ENCODE measurements at places on chromosomes 1 and 21.

- no peak for DNase-seq
Observed at GRCh38 chr1:39570477-39571177, 6.0 kb downstream of the PABPC4 start.

DNA sequence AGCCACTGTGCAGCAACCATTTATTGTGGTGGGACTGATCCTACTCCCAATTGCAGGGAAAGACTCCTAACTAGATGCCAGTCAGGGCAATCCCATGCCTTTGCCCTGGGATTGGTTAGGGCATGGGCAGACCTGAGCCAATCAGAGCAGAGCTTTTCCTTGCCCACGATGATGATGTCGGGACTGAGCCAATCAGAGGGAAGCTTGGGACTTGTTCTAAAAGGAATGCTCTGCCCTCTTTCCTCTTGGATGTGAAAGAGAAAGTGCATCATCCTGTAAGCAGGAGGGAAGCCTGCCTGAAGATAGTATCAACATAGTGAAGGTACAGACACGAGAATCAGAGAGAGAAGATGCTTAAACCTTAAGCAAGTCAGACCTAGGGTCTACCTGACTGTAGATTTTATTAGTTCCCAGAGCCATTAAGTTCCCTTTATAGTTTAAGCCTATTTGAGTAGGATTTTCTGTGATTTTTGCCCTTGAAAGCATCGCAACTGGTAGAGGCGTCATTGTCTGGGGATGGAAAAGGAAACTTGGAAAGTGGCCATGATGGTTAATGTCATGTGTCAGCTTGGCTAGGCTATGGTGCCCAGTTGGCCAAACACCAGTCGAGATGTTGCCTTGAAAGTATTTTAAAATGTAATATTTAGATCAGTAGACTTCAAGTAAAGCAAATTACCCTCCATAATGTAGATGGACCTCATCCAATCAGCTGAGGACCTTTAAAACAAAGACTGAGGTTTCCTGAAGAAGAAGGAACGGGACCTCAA lies 19.9 kb downstream of the IRF2BP2 start:
- no peak for DNase-seq

DNA sequence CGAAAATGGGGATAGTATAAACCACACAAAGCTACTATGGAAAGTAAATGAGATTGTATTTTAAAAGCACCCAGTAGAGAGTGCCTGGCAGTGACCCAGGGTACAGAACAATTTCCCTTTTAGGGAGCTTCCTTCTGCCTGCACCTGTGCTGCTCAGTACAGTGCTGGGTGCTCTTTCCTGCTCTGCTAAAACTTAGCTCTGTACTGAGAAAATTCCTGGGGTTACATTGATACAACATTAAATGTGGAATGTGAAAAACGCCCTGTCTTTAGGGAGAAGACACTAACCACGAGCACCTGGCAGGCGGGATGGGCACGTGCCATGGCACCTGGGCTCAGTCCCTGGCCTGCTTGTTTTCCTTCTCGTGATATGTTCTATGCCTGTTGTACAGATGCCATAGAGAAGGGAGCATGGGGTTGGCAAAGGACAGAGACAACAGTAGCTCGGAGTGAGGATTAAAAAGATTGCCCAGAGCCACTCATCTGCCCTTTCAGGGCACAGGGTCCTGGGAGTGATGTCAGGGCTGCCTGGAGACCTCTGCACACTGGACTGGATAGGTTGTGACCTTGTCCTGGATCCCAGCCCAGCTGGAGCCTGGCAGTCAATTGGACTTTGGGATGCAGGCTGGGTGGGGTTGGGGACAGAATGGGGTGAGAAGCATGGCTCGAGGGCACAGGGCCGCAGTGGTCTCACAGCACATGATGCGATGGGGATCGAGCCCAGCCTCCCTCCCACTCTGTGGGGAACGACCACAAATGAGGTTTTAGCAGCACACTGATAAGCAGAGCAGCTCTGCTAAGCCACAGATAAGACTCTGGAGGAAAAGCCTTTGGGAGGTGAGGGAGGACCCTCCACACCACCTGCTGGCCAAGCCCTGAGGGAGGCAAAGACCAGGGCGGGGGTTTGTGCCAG lies 4.2 kb downstream of the SPATA46 start:
- DNase-seq = no peak

DNA sequence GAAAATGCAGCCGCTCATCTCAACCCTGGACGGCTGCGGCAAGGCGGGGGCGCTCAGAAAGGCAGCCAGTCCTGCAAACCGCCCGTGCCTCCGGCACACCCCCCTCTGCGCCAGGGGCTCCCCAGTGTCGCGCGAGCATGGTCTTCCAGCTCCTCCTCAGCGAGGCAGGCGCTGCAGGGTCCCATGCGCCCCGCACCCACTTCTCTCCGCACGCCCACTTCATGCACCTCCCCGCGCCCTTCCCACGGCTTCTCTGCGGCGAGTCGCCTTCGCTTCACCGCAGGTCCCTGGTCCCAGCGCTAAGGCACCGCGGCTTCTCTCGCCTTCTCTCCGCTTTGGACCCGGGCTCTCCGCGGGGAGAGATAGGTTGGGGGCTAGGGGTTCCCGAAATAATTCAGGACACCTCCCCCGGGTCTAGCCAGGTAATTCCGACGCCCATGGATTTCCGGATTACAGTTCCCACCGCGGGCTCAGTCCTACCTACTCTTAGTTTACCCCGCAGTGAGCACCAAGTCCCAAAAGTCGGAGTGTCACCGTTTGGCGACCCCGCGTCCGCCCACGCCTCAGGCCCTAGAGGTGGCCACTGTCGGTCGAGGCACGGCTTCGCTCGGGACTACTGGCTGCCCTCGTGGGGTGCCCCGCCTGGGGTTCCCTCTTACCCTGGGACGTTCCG lies 67.5 kb downstream of the SYT2 start:
- no peak for DNase-seq

- DNase-seq = no peak
Observed at GRCh38 chr1:29237129-29237821, 953 bp downstream of the PTPRU start.

DNA sequence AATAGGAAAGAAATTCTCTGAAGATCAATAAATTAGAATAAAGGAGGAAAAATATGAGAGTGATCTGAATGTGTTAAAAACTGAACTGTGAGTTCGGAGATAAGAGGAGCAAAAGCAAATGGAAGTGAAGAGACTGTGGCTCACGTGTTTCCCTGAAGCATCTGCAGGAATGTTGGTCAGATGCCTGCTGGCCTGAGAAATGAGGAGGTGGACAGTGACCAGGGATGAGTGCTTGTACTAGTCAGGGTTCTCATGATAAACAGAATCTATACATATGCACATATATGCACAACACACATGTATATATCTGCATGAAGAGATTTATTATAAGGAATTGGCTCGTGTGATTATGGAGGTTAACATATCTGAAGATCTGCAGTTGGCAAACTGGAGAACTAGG lies 103.4 kb upstream of the TIAM1 start:
- DNase-seq = no peak

DNA sequence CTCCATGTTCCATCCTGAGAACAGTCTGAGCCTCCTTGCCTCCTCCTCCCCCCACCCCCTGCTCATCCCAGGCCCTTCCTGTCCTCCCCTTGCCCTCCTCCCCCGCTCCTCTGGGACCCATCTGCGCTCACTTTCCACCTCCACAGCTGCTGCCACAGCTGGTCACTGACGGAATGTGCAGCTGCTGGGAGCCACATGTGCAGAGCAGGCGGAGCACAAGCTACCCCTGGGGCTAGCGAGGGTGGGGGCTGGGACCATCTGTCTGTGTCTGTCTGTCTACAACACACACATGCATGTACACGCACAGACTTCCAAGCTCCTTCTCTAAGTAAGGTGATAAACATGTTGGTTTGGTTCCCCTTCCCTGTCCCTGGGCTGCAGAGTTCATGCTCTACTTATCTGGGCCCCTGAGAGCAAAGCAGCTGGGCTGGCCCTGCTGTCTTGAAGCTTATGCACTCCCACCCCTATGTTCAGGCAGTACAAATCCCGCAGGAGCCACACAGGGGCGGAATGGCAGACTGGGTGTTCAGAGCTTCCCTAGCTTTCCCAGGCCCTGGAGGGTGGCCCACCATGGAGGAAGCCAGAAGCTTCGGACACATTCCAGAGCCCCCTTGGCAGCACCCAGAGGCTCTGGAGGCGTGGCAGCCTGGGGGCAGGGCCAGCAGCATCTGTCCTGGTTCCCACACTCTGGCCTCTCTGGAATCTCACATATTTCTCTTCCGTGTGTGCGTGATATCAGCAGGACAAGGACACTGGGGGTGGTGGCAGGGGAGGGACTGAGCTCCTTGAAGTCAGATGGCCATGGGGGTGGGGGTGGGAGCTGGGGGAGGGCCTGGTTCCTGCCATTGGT lies 7.0 kb upstream of the HEYL start:
- DNase-seq = no peak

- no peak for DNase-seq
Observed at GRCh38 chr1:7235871-7236517, 450.7 kb downstream of the CAMTA1 start.

- DNase-seq = no peak
Observed at GRCh38 chr1:64514197-64514765, 44.4 kb downstream of the CACHD1 start.

- no peak for DNase-seq
Observed at GRCh38 chr1:11634365-11635192, 19.6 kb downstream of the FBXO2 start.
